Inflammatory macrophage treated with lipopolysaccharide for 1 hour (primary cell): ENCODE measurements at places on chromosomes 1 and 21.

GRCh38 chr1:35030338-35030737 is 1.4 kb downstream of the ZMYM6 start:
- no peak for DNase-seq

DNA sequence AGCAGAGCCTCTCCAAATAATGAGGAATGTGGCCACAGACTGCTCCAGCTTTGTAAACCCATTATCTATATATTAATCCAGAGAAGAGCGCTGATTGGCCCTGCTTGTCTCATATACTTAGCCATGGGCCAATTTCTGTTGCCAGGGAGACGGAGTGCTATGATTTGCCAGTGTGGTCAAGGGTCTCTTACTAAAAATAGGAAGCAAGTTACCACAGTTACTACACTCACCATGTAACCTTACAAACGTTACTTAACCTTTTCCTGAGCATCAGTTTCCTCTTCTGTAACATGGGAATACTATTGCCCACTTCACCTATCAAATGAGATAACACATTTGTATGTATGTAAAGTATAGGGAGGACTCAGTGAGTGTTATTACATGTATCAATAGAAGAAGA is 7.7 kb upstream of the S100A2 start:
- DNase-seq: peak; percentile 53

DNA sequence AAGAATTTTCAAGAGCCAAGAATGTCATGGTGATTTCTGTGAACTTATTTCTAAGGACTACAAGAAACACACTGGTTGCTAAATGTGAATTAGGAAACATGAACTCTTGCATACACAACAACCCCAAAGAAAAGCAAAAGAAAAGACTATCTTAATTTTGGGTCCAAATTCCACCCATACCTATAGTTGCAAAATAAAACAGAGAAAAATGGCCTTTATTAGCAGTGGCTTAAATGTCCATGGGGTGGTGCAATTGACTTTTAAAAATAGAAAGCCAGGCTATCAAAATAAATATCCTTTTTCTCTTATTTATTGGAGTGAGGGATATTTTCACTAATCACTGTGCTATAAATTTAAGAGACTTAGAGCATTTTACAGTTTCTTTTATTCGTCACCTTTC is 80.9 kb upstream of the DPYD start:
- DNase-seq: no peak

GRCh38 chr21:16330908-16331268 is 601.1 kb downstream of the USP25 start:
- no peak for DNase-seq

DNA sequence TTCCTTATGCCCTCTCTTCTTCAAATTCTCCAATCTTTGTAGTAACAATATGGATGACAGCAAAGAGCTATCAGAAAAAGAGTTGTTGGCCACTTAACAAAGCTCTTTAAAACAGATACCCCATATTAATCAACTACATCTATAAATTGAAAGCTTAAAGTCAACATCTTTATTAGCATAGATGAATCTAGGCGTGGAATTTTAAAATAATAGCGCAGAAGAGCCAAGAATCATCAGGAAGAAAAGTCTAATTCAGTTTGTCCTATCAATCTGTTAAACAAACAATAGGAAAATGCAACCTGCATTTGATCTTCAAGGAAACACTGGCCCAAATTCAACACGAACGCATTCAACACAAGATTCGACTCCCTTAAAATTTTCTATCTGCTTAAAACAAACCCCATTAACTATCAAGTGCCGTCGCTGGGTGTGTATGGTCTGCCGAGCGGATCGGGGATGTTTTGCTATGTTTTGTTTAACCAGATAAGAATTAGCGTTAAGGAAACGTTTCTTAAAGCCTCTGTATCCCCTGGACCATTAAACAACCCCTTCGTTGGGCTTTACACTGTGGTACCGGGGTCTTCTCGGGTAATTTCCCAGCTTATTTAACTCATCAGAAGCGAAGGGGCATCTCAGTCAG is 1.0 kb downstream of the LYST start:
- DNase-seq: no peak

- no peak for DNase-seq
Observed at GRCh38 chr1:47031059-47031458, 7.6 kb downstream of the CYP4X1 start.

- no peak for DNase-seq
Observed at GRCh38 chr1:184014271-184014670, 23.3 kb downstream of the COLGALT2 start.

DNA sequence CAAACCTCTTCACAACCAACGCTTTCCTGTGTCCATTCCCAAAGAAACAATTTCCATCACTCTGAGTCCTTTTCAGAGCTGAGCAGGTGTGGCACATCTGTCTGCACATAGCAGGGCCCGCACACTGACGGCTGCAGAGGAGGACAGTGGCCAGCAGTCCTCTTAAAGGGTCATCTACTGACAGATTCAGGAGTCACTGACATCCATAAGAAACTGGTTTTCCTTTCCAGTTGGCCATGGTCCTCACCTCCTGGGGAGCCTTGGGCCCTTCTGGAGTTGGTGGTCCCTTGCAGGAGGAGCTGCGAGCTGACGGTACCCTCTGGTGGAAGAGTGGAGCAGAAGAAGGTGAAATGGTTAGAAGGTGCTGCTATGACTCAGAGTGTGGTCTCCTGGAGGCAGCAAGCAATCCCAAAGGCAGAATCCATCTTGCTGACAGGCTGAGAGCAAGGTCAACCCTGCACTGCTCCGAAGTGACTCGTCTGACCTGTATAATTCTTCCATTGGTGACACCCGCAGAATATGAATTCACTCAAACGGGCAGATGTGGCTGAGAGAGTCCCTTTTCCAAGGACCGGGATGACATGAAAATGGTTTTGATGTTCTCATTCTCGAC is 278.5 kb upstream of the C1orf174 start:
- no peak for DNase-seq

GRCh38 chr1:55355549-55355948 is 140.4 kb upstream of the USP24 start:
- DNase-seq: no peak

DNA sequence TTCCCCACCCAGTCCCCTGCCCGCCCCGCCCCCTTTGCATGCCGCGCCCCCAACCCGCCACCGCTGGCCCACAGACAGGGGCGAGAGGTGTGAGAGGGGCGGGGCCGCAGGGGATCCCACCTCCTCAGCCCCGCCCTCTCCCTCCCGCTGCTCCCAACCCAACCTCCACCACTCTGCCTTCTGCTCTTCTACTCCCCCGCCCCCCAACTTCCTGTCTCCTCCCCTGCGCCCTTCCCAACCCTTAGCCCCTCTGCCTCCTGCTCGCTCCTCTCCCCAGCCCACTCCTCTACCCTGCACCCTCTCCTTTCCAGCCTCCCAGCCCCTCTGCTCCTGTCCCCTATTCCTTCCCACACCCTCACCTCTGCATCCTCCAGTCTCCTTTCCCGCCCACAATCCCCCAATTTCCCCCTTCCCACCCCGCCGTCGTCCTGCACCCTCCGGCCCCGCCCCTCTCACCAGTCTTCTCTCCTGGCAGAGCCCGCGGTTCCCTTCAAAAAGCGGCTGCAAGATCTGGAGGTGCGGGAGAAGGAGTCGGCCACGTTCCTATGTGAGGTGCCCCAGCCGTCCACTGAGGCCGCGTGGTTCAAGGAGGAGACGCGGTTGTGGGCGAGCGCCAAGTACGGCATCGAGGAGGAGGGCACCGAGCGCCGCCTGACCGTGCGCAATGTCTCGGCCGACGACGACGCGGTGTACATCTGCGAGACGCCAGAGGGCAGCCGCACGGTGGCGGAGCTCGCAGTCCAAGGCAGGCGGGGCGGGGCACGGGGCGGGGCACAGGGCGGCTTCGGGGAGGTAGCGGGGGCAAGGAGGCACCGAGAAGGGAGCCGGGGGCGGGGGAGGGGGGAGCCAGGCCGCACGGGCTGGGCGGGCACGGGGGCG is 5.4 kb downstream of the OBSCN start:
- peak; percentile 85 for DNase-seq

GRCh38 chr1:20891091-20891490 is 104.0 kb upstream of the HP1BP3 start:
- no peak for DNase-seq

- no peak for DNase-seq
Observed at GRCh38 chr1:164772635-164773034, 213.7 kb downstream of the PBX1 start.

GRCh38 chr1:60678391-60678790 is 404.0 kb upstream of the NFIA start:
- no peak for DNase-seq

DNA sequence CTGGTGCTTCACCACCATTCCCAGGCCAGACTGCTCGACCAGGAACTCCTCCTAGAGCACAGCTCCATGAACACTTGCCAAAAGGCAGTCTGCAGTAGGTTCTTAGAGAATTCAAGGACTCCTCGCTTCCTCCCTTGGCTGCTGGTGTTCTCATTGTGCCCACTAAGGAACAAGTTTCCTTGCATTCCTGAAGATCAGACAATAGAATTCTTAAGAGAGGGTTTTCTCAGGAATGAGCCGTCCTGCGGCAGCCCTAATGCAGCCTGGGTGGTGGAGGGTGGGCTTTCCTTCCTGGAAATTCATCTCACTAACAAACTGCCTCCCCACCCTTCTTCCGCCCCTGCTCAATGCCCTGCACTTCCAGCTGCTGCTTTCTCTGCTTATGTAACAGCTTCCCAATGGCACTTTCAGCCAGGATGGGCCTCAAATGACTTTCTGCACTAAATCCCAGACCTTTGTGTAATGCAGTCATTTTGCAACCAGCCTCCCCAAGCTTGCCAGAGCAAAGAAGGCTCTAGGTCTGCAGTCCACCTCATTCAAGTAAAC is 287.9 kb downstream of the PLPP3 start:
- no peak for DNase-seq

- DNase-seq: no peak
Observed at GRCh38 chr21:41393876-41394465, 32.1 kb upstream of the MX1 start.

DNA sequence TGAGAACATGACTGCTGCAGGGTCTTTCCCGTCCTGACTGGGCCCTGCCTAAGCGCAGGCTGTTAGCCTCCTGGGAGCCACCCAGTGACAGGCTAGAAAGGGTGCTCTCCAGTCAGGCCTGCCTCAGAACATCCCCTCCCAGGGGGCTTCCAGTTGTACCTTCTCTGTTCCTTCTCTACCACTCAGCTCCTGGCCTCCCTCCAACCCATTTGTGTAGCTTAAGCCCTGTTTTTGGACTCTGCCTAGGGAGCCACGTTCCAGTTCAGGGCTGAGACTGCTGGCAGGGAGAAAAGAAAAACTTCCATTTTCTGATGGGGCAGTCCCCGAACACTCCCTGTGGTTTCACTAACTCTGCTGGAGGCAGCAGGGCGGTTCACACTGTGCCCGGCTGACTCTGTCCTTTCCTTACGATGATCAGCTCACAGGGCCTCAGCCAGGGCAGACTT is 15.3 kb upstream of the POU3F1 start:
- no peak for DNase-seq

DNA sequence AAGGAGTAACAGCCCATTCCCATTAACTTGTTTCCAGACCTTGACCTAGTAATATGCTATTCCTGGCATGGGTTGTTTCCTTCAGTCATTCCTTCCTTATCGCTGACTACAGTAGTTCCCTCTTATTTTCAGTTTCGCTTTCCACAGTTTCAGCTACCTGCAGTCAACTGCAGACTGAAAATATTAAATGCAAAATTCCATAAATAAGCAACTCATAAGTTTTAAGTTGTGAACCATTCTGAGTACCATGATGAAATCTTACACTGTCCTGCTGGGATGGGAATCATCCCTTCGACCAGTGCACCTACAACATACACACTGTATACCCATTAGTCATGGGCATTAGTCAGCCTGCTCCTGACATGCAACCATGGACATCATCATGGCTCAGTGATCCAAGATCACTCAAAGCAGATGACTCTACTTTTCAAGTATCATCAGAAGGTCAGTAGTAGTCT is 66.7 kb downstream of the CCDC30 start:
- DNase-seq: peak; percentile 59

GRCh38 chr1:192878249-192878648 is 69.4 kb downstream of the RGS2 start:
- DNase-seq: no peak

DNA sequence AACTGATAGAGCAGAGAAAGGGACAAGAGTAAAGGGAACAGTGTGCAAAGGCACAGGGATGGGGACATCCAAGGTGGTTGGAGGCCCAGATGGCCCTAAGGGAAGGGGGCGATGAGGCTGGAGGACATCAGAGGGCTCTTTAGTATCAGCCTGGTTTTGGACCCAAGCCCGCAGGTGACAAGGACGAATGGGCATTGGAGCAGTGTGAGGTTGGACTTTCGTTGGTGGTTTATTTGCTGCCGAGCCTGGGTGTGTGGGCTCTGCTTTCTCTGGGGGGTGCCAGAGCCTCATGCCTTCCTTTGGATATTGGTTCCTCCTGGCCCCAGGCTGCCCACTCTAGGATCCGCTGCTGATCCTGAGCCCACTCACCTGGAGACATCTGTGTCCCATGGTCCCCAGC is 12.1 kb downstream of the FOXO6 start:
- DNase-seq: no peak

DNA sequence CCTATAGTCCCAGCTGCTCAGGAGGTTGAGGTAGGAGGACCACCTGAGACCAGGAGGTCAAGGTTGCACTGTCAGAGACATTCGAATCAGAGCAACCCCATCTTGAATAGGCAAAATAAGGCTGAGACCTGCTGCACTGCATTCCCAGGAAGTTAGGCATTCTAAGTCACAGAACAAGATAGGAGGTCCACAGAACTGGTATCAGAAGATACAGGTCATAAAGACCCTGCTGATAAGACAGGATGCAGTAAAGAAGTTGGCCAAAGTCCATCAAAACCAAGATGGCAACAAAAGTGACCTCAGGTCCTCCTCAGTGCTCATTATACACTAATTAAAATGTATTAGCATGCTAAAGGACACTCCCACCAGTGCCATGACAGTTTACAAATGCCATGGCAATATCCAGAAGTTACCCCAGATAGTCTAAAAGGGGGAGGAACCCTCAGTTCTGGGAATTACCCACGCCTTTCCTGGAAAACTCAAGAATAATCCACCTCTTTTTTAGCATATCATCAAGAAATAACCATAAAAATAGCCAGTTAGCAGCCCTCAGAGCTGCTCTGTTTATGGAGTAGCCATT is 65.2 kb upstream of the KLHDC7A start:
- DNase-seq: no peak

DNA sequence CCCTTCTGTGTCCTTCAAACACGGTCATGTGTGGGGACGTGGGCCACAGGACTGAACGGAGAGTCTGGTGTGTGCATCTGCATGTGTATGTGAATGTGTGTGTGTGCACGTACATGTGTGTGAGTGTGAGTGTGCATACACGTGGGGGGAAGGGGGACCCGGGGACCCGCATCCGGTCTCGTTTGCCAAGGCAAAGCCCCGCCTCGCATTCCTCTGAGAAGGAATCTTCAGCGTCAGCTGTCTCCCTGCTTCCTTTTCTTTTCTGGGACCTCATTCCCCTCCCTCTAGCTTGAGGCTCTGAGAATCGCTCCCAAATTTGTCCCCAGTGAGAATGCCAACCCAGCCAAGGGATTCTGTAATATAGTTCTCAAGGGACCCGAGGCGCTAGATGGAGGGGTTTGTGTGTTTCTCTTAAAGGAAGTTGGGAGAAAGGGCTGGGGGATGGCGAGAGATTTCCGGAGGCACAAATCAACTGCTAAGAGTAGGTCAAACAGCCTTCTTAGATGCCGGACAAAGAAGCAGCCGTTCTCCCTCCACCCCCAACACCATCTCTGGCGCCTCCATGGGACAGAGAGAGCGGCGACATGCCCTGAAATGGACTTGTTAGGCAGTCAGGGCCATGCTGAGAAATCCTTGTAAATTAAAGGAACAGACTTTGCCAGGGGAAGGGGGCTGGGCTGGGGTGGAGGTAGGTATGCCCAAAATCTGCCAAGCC is 6.6 kb downstream of the IFFO2 start:
- DNase-seq: peak; percentile 44

GRCh38 chr1:228768355-228769000 is 33.2 kb downstream of the RHOU start:
- no peak for DNase-seq
